Motor neuron (in vitro differentiated cells): ENCODE measurements at places on chromosomes 6 and 20.

DNA sequence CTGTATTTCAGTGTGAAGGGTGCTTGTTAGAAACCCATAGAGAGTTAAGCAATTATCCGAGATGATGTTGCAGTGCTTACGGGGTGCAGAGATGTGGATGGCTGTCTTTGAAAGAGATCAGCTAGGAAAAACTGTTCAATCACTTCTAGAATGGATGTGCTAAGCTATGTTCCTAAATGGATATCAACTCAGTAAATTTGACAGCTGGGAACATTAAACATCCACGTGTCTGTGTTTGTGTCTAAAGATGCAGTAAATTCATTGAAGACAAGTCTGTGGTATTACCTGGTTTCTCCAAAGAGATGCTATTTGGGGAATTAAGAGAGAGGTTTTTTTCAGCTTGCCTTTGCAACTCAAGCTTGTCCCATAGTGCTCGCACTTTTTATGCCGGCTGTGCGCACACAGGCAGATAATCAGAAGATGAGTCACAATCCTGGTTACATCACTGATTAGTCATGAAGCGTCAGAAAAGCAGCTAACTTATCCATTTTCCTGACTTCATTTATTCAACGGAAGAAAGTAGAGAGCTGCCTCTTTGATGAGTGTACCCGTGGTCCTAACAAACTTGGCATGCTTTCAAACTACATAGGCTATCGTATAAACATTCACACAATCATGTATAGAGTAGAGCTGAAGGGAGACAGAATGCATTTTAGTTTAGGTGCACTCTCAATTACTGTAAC is 691.7 kb upstream of the SLC35B3 start:
- peak; percentile 65 for ATAC-seq

GRCh38 chr6:105794239-105794638 is 291.9 kb upstream of the PRDM1 start:
- ATAC-seq, result no peak

DNA sequence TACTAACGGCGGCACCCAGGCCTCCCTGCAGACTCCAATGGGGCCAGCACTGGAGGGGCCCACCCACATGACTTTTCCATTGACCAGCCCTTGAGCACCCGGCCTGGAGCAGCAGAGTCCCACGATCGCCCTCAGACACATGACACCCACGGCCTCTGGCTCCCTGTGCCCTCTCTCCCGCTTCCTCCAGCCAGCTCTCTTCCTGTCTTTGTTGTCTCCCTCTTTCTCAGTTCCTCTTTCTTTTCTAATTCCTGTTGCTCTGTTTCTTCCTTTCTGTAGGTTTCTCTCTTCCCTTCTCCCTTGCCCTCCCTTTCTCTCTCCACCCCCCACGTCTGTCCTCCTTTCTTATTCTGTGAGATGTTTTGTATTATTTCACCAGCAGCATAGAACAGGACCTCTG is 26.1 kb upstream of the FANCE start:
- no peak for ATAC-seq

DNA sequence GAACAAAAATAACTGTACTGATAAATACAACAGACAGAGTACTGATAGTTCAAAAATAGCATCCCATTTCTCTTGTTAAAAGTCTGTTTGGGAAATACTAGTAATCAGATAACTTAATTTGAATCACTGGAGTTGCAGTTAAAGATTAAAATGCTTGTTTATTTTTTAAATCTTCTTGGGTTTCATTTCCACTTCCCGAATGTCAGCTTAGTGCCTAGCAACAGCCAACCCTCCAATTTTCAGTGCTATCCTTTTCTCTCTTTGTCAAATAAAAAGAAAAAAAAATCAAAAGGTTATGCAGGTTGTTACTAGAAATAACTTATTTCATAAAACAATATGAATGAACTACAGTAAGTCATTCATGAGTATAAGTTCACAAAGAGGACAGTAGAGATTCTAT is 257.7 kb upstream of the STXBP5 start:
- no peak for ATAC-seq

- no peak for ATAC-seq
Measured at GRCh38 chr6:141123497-141123896, 1009.2 kb upstream of the GJE1 start.

- peak; percentile 70 for ATAC-seq
Measured at GRCh38 chr6:116008470-116009243, 52.0 kb downstream of the FRK start.

DNA sequence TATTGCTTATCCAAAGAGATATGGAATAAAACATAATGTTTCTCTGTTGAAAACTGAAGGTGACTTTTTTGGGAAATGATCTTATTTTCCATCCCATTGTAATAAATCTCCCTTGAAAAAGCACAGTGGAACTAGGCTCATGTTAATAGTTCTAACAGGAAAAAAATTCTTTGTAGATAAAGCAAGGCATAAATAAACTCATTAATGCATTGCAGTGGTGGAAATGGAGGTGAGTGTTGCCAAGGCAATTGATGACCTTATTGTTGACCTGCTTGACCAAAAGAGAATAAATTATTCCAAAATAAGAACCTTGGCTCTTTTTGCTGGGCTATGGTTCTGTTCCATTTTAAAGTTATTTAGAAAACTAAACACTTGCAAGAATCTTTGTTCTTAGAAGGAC is 55.2 kb downstream of the TRMT11 start:
- no peak for ATAC-seq

DNA sequence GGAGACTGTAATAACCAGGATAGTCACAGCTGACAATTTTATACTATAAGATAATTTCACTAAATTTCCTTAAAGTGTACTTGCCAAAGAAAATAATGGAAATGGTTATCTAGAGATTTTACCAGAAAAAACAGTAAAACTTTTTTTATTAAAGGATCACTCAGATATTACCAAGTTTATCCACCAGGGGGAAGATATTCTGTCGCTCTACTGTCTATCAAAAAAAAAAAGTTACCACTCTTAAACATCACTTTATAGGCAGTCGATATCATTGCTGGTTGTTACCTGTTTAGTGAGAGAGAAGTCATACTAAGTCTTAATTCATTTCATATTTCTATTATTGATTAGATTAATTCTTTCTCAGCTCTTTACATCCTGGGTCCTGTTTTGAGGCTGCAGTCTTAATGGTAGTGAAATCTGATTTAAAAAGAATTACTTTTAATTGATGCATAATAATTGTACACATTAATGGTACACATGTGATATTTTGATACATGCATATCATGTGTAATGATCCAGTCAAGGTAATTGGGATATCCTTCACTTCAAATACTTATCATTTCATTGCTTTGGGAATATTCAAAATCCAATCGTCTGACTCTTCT is 18.9 kb downstream of the L3MBTL3 start:
- no peak for ATAC-seq

DNA sequence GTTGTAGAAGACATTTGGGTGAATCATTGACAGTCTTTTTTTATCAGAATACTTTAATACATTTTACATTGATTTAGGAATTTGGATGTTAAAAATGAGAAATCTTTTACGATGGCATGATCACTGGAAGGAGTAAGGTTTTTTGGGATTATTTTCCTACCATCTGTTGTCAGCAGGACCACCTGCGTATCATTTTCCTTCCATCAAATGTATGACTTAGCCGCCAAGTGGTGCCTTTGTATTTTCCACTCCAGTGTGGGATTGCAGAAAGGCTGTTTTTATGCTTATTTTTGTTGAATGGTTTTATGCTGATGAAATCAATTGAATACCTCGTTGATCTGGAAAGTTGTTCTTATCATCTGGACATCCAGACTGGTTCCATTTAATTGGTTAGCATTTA is 35.8 kb downstream of the AKAP12 start:
- no peak for ATAC-seq

DNA sequence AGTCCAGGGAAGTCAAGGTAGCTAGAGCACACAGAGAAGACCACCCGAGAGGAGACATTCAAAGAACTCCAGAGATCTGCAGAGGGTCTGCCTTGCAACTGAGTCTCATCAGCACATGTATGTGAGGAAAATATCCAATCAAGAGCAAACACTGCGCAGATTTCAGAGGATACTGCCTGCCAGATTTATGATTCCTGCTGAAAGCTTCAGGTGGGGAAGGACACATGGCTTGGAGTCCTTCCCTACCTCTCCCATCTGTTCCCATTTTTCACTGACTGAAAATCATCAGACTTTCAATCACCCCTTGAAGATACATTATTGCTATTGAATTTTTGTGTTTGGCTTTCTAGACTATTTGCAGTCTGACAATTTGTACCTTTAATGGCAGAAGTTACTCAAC is 7.6 kb upstream of the KIAA1586 start:
- ATAC-seq, result no peak

DNA sequence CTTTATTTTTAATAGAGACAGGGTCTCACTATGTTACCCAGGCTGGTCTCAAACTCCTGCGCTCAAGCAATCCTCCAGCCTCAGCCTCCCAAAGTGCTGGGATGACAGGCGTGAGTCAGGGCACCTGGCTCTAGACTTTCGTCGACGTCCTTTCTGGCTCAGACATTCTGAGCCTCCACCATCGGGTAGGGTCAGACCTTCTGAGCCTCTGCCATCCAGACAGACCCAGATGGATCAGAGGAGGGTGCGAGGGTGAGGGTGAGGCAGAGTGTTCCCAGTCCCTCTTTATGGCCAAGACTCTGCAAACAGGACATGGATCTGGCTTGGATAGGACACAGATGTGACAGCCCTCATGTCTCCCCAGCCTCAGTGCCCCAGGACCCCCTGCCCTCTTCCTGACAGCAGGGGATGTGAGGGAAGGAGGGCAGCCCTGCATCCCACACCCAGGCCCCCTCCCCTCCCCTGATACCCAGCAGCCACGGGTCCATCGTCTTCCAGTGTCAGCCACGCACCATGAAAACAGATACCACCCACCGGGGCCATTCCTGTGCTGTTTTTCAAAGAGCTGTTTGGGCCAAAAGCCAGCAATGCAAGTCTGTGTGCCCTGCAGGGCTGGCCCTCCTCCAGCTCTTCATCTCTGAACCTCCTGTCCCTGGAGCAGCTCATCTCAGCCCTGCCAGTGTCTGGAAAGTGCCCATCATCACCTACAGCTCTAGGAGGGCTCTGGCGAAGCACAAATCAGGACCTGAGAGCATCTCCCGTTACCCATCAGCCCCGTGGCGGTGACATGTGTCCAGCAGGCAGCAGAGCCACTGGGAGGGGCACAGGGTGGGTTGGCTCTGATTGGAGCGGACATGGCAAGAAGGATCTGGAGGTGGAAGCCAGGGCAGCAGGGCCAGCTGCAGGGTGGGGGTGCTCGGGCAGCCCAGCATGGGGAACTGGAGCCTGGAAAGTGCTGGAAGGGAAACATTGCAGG is 208.4 kb downstream of the PREX1 start:
- peak; percentile 6 for ATAC-seq

DNA sequence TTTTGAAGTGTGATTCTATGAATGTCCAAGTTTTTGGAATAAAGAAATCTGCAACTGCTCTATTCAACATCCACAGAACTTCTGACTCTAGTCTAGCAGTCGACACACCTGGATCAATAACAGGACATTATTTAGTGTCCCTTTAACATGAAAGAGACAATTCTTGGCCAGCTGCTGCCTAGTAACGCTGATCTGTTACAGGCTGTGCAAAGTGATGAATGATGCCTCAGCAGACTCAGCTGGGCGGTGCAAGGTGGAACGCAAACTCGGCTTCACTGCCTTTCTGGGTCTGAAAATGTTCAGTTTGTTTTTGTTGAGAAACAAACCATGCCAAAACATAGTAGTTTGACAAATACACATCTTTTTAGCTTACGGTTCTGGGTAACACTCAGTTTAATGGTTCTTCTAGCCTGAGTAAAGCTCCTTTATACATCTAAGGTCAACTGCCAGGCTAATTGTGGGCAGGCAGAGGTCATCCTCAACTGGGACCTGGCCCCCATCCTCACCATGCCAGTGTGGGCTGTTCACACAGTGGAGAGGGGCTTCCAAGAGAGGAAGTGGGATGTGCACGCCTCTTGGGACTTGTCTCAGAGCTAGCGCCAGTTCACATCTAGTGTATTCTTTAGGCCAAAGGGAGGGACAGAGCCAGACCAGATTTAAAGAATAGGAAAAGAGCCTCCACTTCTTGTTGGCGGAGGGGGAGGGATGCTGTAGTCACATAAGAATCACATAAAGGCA is 879.7 kb downstream of the QKI start:
- no peak for ATAC-seq

DNA sequence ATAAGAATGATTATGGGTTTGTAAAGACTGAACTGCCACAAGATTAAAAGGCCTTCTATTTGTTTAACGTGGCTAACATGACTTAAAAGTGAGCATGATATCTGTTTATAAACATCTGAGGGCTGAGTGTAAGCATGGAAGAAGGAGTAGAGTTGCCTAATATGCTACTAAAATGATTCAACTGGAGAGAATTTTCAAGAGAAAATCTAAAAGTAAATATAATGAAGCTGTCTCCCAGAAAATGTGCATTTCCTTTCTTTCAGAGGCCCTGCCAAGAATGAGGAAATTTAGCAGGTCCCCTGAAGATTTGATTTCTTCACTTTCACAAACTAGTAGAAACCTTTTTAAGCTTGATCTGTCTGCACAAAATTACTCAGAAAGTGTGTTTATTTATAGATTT is 4.2 kb upstream of the EYA4 start:
- no peak for ATAC-seq
